ENCODE measurements at places on chromosomes 1 and 21.
A peak's percentile ranks its signal among the peaks of the same experiment; 100 is the strongest.

GRCh38 chr1:7902478-7903085 lies 38.1 kb downstream of the TNFRSF9 start:
- DNase-seq: peak; percentile 56

DNA sequence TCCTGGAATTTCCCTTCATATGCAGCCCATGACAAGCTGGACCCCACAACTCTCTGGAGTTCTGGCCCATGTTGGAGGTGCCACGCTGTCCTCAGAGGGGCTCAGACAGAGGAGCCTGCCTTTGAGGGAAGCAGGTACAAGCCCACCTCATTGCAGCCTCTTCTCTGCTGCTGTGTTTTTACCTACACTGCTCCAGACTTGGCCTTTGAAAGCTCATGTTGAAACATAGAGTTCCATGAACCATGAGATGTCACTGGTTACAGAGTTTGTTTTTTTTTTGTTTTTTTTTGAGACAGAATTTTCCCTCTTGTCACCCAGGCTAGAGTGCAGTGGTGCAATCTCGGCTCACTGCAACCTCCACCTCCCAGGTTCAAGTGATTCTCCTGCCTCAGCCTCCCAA lies 22.1 kb upstream of the ZBTB21 start:
- no peak for DNase-seq

DNA sequence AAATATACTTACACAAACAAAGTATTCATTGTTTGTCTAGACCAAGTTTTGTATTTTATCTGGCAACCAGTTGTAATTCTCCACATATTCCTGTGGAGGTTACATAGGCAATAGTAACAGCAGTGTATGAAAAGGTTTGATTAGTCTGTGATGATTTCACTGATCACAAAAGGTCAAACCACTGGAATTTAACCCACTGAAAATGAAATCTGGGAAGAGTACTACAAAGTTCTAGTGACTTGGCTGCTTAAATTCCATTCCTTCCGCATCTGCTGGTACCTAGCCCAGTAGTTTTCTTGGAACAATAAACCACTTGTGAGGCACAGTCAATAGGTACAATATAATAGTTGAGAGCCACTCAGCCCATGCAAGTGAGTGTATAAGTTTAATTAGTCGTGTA lies 205.4 kb downstream of the NFIA start:
- DNase-seq: no peak

DNA sequence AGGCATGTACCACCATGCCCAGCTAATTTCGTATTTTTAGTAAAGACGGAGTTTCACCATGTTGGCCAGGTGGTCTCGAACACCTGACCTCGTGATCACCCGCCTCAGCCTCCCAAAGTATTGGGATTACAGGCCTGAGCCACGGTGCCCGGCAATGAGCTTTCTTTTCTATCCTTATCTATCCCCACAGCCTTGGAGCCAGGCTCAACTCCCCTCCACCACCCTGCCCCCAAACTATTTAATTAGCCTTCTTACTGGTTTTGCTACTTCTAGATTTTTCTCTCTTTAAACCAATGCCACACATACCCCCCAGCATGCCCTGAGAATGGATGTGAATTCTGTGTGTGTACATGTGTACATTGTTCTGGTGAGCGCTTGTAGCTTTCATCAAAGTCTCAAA lies 5.7 kb upstream of the VANGL2 start:
- no peak for DNase-seq

- no peak for DNase-seq
Measured at GRCh38 chr1:205542367-205542766, 37.9 kb downstream of the CDK18 start.

DNA sequence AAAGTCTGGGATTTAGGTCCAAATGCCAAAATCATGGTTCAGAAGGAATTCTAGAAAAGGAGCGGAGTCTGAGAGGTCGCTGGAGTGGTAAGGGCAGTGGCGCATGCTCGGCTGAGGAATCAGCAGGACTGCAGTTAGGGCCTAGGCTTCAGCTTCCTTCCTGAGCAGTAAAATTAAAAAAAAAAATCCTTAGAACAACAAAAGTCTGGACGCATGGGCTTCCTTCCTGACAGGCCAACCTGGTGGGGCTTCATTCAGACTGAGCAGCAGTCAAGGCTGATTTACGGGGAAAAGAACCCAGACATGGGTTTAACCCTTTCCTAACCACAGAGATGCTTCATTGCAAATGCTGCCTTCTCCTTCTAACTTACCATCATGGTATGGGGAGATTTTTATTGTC lies 17.1 kb downstream of the RNF220 start:
- DNase-seq: no peak

GRCh38 chr1:33433509-33434362 lies 2.8 kb upstream of the PHC2 start:
- no peak for DNase-seq

DNA sequence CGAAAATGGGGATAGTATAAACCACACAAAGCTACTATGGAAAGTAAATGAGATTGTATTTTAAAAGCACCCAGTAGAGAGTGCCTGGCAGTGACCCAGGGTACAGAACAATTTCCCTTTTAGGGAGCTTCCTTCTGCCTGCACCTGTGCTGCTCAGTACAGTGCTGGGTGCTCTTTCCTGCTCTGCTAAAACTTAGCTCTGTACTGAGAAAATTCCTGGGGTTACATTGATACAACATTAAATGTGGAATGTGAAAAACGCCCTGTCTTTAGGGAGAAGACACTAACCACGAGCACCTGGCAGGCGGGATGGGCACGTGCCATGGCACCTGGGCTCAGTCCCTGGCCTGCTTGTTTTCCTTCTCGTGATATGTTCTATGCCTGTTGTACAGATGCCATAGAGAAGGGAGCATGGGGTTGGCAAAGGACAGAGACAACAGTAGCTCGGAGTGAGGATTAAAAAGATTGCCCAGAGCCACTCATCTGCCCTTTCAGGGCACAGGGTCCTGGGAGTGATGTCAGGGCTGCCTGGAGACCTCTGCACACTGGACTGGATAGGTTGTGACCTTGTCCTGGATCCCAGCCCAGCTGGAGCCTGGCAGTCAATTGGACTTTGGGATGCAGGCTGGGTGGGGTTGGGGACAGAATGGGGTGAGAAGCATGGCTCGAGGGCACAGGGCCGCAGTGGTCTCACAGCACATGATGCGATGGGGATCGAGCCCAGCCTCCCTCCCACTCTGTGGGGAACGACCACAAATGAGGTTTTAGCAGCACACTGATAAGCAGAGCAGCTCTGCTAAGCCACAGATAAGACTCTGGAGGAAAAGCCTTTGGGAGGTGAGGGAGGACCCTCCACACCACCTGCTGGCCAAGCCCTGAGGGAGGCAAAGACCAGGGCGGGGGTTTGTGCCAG lies 4.2 kb downstream of the SPATA46 start:
- DNase-seq: no peak

All from stimulated activated CD4-positive, alpha-beta T cell treated with anti-CD3 and anti-CD28 coated beads, Interleukin-2, amount 100 ng/mL, for 4 hours (primary cell).